Stimulated activated CD4-positive, alpha-beta T cell treated with anti-CD3 and anti-CD28 coated beads, Interleukin-1b, Interleukin-23, amount 100 ng/mL, for 1 hour (primary cell): ENCODE measurements at places on chromosomes 1 and 21.

DNA sequence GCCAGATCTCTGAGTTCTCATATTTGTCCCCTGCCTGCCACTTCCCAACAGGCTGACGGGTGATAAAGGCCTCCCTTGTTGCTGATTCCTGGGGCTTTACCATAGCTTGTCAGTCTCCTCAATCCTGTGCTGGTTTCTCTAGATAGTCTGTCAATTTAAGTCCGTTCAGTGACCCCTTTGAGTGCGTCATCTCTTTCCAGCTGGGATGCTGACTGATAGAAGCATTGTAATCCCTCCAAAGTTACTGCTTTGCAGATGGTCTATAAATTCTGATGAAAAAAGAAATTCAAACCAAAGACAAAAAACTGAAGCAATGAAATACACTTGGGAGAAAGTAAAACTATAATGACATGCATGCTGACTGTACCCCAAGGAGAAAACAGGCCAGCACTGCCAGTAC, 28.3 kb downstream of the RHOU start:
- no peak for DNase-seq

DNA sequence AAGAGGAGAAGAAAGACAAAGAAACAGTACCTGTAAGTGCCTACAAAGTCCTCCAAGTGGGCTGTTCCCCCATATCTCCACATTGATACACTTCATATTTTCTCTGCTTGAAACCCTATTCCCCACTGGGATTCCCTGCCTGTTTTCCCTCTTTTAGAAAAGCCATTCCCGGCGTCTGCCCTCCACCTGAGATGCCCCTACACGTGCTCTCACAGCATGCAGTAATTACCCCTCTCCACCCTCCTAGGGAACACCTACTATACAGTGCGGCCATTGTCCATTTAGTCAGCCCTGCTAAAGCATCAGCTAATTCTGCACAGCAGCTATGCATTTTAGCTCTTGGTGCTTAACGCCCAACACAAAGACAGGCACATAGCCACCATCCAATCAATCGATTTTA, 135.7 kb upstream of the TIAM1 start:
- no peak for DNase-seq

GRCh38 chr1:218760601-218761570, 412.8 kb upstream of the LYPLAL1 start:
- DNase-seq = no peak

GRCh38 chr1:179630719-179631118, 39.1 kb downstream of the TDRD5 start:
- DNase-seq = no peak

DNA sequence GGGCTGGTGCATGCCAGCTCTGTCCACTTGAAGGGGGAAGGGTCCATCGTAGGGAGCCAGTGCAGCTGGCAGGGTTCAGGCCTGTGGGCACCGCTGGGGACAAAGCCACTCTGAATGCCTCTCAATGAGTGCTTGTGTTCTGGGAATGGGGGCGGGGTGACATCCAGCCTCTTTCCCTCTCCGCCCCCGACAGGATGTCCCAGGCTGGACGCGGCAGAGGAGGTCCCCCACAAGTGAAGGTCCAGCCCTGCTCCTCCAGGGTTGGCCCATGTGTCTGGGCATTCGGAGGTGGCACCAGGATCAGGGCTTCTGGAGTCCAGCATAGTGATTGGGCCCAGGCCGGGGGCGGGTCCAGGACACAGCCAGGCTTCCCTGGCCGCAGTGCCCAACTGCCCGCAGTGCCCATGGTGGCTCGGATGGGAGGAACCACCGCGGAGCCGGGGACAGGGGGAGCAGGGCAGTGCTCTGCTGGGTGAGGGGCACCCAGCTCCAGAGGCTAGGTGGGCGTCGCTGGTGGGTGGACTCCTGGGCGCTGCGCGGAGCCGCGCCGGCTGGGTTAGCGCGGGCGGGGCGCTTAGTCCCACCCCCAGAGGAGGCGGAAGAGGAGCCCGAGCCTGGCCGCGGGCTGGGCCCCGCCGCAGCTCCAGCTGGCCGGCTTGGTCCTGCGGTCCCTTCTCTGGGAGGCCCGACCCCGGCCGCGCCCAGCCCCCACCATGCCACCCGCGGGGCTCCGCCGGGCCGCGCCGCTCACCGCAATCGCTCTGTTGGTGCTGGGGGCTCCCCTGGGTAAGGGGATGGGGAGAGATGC, at the start of gene SHISA4:
Gene SHISA4 (plus strand): TSS at position 617 of the 808 bp plus-strand sequence. CDS start 97 bp downstream, at position 714.
- DNase-seq = no peak

- DNase-seq = no peak
Observed at GRCh38 chr1:207458414-207458813, 4.3 kb downstream of the CR2 start.

DNA sequence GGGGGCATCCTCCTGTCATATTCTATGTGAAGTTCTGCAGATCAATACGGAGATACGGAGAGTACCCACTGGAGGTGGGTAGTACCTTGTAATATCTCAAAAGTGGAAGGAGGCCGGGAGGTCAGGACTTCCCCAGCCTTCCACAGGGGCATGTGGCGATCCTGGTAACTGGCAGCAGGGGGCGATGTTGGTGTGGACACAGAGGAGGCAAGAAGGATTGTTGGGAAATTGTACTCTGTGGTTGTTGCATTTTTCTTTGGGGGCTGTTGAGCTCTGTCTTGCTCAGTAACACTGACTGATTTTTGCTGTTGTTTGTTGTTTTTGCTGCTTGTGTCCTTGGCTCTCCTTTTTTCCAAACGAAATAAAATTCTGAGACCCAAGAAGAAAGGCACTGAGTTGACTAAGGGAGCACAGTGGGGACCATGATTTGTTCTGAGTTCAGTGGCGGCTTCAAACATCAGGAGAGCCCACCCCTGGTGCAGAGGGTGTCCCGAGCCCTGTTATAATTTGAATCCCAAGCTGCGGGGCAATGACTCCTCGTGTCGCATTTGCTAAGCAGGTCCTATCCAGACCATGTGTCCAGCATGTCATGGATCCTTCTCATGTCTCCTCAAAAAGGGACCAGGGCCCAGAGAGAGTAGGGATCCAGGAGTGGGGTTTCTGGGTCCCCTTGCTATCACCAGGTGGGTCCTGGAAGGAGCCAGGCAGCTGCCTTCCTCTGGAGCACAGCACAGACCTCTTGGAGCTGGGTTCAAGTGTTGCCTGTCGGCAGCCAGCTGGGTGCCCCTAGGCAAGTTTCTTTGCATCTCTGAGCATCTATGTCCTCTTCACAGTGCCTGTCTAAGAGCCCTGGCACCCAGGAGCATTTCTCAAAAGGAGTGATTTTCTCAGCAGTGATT, 22.8 kb downstream of the LHX4 start:
- DNase-seq = peak; percentile 56

- DNase-seq = no peak
Observed at GRCh38 chr1:52139817-52140540, 1.9 kb upstream of the ZFYVE9 start.

DNA sequence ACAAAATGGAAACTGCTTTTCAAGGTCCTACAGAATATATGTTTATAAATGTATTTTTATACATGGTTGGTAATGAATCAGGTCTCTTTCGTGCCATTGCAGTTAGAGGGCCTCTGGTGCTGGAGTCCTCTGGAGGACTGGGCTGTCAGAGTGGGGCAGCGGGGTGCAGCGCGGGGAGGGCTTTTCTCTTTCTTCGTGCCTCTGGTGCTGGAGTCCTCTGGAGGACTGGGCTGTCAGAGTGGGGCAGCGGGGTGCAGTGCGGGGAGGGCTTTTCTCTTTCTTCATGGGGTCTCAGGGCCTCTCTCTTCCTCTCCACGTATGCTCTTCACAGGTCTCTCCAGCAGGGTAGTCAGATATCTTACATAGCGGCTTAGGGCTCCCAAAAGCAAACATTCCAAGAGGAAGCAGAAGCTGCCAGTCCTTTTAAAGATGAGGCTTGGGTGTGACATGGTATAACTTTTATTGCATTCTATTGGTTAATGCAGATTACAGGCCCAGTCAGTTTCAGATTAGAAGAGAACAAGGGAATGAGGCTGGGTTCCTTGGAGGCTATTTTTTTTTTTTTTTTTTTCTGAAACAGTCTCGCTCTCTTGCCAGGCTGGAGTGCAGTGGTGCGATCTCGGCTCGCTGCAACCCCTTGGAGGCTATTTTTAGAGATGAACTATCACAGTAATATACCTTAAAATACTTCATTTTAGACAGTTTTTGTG, 13.1 kb downstream of the SDCCAG8 start:
- DNase-seq = no peak

DNA sequence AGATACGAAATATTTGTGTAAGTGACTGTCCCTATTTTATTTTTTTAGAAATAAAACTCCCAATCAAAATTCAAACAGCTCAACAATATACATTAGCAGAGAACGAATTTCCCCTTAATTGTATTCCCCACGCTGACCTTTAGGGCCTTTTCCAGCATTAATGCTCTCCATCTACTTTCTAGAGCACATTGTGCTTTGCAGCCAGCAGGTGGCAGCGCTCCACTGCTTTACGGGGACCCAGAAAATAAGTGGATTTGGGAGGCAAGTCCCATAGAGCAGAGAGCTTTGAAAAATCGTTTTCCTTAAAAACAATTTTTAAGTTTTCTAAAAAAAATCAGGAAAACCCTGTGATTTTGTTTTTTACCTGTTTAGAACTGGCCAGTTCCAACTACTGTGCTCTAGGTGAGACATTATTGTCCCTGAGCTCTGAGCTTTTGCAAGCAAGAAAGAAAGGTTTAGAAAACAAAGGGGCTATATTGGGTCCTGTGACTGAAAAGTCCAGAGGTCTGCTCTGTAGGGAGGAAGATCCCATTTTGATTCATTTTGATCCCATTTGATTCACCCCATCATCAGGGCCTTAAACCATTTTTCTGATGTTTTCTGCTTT, 144.4 kb upstream of the ZNF644 start:
- DNase-seq = no peak

GRCh38 chr1:110505596-110505995, 13.4 kb downstream of the KCNA10 start:
- DNase-seq = no peak

DNA sequence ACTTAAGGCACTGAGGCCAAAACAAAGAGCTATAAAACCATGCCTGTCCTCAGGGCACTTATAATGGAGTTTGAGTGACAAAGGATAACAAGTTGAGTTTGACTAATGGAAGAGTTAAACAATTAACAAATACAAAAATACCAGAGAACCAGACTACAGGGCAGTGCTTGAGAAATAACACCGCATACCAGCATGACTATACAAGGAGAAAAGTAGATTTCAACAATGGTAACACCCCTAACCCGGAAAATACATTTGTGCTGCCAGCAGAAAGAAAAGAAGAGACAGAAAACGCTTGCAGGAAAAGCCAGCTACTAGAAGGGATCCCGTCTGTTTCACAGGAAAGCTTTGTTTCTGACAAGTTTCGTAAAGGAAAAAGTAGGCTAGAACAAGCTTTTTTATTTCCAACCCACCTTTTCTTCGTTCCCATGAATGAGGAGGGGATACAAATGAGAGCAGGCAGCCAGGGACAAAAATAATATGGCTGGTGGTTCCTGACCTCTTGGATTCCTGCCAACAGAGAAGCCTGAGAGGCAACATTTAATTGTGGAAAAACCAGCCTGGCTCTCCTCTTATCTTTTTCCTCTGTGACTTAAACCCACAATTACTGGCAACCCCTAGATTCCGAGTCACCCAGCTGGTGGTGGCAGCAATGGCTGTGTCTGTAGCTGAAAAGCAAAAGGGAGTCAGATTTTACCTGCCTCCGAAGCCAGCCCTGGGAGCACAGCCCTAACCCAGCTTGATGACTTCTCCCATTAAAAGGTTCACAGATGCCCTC, 56.5 kb downstream of the WLS start:
- no peak for DNase-seq

GRCh38 chr1:100142343-100142742, 9.4 kb downstream of the TRMT13 start:
- no peak for DNase-seq

GRCh38 chr1:201421041-201421440, 489 bp downstream of the TNNI1 start:
- DNase-seq = no peak

- no peak for DNase-seq
Observed at GRCh38 chr1:185608177-185608576, 126.0 kb upstream of the HMCN1 start.

DNA sequence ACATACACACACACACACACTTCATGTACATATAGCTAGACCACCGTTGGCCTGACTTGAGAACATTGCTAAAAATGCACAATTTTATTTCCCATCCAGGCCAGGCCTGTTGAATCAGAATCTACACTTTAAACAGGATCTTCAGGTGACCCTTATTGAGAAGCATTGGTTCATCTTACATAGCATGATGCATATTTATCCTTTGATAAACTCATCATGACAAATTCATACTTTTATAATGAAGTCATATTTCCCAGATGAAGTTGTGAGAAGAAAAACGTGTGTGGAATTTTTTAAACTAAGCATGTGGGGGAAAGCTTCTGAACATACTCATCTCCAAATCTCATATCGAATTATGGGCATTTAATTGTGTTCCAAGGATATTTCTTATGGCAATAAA, 877.7 kb downstream of the MRPL39 start:
- DNase-seq = no peak

GRCh38 chr21:42456457-42456856, 39.6 kb downstream of the RSPH1 start:
- DNase-seq = peak; percentile 21

DNA sequence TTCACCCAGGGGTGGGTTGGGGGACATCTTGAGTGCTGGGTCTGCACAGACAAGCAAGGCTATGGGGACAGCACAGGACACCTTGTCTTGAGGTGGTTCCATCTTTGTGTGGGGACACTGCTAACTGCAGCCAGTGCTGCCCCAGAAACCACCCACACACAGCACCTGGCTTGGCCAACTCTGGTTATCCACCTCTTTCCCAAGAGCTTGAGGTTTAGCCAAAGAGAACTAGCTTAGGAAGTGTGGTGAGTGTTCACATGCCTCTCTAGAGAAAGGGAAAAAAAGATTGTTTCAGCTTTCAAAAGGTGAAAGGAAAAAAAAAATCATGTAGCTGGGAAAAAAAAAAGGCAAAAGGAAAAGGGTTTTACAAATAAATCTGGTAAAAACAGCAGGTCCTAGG, 32.4 kb downstream of the BCAR3 start:
- DNase-seq = no peak

DNA sequence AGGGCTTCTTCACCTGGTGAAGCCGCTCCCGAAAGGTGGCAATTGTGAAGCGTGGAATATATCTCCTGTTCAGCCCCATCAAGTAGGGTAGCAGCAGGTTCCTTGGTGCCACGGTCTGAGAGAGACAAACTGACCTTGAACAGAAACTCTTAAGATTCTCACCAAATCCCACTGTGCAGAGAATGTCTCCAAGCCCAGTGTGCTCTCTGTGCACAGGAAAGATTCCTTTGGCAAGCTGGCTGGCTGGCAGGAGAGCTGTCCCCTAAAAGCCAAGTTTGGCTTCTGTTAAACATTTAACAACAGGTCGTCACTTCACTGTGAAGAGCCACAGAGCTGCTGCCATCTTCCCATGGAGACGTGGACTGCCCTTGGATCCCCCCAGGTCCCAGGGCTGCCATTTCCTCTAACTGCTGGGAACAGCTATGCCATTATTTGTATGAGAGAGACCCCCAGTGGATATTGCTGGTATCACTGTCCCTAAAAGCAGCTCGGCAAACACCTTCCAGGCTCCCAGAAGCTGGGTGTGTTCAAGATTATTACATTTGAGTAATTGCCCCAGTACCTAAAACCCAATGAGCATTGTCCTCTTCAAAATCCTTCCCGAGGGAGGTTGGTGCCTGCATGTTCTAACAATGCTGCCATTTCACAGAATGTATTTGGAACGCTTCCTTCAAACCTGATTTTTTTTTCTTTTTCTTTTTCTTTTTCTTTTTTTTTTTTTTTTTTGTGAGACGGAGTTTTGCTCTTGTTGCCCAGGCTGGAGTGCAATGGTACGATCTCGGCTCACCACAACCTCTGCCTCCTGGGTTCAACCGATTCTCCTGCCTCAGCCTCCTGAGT, 71.8 kb downstream of the CD58 start:
- no peak for DNase-seq

- DNase-seq = no peak
Observed at GRCh38 chr1:50724626-50725286, 235.3 kb downstream of the FAF1 start.

GRCh38 chr21:31406510-31406909, 62.4 kb upstream of the TIAM1 start:
- DNase-seq = no peak
